ENCODE measurements at places on chromosomes 12 and 14.

DNA sequence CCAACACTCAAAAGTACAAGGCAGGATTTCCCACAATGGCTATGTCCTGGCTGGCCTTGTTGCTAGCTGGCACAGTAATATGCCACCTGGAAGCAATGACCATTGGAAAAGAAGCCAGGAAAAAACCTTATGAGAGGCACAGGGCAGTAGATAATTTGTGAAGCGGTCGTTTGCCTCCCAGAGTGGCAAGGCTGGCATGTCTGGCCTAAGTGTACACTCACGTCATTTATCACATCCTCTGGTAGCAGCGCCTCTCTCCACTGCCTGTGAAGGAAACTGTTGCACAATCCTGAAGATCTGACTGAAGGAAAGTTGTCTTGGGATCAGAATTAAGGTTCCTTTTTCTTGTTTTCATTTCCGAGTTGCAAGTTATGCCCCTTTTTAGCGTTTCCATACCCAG is 408.5 kb downstream of the ZFP36L1 start:
- DNase-seq: no peak

DNA sequence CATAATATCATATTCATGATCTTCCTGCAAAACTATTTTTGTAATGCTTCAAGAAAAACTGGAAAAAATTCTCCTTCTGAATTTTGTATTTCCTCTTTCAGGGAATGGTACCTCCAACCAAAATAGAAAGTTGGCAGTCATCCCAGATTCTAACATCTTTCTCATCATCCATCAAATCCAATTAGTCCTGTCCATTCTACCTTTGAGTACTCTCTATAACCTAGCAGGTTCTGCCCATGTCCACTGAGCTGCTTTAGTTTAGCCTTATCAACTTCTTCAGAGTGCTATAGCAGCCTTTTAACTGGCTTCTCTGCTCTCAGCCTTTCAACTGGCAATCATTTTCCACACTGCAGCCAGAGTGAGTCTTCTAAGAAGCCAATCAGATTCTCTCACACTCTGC is 236.2 kb downstream of the AKAP6 start:
- DNase-seq: no peak

GRCh38 chr12:53736592-53736991 is 9.3 kb upstream of the CALCOCO1 start:
- DNase-seq: no peak

GRCh38 chr12:95322326-95322725 is 104.7 kb downstream of the VEZT start:
- no peak for DNase-seq

DNA sequence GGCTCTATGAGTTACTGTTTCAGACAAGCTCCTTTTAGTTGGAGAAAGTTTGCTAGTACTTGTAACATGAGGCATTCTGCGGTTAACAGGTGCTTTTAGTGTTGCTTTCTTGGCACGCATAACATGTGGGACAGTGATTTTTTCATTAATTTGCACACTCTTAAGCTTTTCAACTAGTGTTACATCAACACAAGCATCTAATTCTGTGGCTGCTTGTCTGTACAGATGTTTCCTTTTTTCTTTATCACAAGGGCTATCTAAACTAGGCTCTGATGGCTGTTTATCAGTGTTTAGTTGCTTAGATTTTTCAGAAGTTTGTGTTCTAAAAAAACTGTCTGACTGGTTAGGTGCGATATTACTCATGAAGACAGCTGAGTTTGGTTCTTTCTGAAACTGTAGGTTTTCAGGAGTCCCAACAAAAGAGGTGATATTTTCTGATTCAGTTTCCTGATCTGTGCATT is 120.1 kb downstream of the RALGAPA1 start:
- peak; percentile 6 for DNase-seq

DNA sequence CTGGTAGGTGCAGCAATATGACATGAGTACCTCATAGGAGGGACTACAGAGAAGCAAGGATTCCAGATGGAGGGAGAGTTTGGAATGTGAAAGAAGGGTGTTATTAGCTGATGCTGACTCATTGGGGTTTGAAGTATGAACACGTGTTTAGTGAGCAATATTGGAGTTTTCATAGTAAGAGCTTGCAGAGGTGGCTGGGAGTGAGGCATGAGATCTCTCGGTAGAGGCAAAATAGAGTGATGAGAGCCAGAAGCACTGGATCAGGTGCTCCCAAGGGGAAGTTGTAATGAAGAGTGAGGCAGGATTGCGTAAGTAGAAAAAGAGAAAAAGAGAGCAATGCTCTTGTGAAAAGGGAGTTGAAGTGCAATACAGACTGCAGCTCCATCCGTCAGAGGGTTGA is 42.1 kb downstream of the MGST1 start:
- DNase-seq: no peak

DNA sequence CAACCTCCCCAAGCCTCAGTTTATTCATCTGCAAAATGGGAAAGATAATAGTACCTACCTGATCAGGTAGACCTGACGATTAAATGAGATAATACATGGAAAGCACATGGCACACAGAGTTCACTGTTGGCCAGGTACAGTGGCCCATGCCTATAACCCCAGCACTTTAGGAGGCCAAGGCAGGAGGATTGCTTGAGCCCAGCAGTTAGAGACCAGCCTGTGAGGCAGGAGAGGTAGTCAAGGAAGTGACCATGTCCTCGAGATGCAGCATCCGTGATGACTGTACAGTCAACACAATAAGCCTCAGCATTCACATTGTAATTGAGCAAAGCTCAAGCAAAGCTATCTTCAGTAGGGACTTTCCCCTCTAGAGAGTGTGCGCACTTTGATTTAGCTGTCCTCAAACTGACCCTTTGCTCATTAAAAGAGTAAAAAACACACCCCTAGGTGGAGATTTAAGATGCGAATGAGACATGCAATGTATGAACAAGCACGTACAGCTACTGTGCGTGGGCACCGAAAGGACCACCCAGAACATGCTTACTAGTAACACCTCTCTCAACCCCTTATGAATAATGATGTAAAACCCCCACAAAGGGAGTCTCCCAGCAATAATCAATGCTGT is 9.9 kb downstream of the ISCU start:
- no peak for DNase-seq

DNA sequence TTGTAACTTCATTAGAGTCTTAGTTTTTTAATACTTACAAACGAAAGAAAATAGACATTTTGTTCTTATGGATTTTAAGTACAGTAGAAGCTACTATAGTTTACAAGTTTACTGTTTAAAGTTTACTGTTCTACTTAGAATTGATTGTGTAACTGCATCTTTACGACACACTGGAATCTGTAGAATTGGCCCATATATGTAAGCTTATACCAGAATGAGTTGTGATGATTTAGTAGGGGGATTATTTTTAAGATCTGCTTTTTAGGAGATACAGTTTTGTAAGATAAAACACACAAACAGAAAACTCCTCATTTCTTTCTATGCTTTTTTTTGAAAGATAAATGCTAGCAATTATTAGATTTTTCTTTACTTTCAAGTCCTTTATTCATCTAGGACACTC is 30.2 kb upstream of the NAV3 start:
- DNase-seq: no peak

DNA sequence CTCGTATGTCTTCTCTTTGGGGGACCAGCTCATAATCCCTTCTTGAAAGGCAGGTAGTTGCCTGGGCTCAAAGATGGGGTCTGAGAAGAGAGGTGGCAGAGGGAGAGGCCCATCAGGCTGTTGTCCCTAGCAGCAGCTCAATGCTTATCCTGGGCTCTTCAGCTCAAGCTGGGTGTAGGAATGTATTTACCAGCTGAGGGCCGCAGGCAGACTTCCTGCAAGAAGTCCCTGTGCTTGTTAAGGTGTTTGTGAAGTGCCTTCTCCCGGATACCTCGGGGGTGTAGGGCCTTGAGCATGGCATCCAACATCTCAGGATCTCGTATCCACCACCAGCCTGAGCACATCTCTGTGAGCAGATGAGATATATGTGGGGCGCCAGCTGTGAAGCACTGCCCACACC is 29.4 kb downstream of the BAZ2A start:
- no peak for DNase-seq

Measured in CD8-positive, alpha-beta T cell (primary cell).